Upper lobe of left lung (tissue), 6 donors: ENCODE measurements at places on chromosomes 16 and 17.

GRCh38 chr17:43039646-43040045, 14.6 kb downstream of the RND2 start:
- no peaks in the 10 kb centered on the region for H3K4me1 ChIP-seq
- H3K27ac ChIP-seq = no peak overlapping the region
- H3K27me3 ChIP-seq = no peaks in the 10 kb centered on the region
- H3K4me3 ChIP-seq = no peak overlapping the region

DNA sequence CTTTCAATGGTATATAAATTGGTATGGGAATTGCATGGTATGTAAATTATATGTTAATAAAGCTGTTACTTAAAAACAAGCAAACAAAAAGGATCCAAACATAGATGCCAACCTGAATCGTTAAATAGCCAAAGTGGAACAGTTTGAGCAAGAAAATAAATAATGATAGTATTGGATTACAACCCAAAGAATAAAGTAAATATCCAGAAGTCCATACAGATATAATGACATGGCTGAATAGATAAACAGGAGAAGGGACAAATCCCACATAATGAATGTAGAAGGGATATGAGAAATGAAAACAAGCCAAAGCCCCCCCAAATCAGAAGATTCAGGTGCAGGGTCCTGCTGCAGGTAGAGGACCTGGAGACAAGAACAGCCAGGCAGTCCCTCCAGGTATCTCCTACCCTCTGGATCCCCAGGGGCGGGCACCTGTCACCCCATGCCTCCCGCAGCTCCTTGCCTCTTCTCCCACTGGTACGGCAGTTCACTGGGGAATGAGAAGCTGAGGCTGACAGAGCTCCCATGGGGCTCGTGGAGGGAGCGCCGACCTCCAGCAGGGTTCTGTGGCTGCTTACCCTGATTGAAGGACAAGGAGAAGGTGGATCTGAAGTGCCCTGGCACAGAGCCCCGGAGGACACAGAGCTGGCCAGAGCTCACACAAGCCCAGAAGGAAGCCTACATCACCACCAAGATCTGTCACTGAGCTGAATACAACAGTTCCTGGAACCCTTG, 9.9 kb upstream of the LCAT start:
- DNase-seq = no peak
- H3K27ac ChIP-seq = no peak overlapping the region
- no peaks in the 10 kb centered on the region for H3K27me3 ChIP-seq
- no peak overlapping the region for H3K4me3 ChIP-seq
- H3K36me3 ChIP-seq = peaks cover 58% of the 10 kb centered on the region
- peaks cover 8% of the 10 kb centered on the region for H3K4me1 ChIP-seq

- H3K27me3 ChIP-seq = no peaks in the 10 kb centered on the region
- no peak for DNase-seq
- H3K36me3 ChIP-seq = no peaks in the 10 kb centered on the region
- H3K4me3 ChIP-seq = no peak overlapping the region
- no peak overlapping the region for H3K27ac ChIP-seq
These were observed 308.2 kb upstream of the IRX3 start for GRCh38 chr16:54594601-54595391.

DNA sequence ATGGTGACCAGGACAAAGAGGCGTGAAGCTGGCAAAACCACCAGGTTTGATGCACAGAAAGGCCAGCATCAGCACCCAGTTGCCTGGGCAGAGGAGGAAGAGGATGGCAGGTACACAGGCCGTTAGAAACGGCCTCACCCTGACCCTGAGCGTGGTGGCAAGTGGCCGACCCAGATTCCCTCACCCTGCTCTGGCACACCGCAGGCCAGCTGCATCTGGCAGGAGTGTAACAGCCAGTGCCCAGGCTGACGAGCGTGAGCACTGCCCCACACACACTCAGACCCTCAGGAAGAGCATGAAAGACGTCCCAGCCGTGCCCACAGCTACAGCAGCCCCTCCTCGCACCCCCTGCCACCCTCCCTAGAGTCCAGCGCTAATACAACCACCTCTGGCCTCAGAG, 82.0 kb downstream of the ANKRD11 start:
- H3K36me3 ChIP-seq = no peaks in the 10 kb centered on the region
- H3K27ac ChIP-seq = no peak overlapping the region
- DNase-seq = no peak
- H3K27me3 ChIP-seq = no peaks in the 10 kb centered on the region
- no peak overlapping the region for H3K4me3 ChIP-seq

DNA sequence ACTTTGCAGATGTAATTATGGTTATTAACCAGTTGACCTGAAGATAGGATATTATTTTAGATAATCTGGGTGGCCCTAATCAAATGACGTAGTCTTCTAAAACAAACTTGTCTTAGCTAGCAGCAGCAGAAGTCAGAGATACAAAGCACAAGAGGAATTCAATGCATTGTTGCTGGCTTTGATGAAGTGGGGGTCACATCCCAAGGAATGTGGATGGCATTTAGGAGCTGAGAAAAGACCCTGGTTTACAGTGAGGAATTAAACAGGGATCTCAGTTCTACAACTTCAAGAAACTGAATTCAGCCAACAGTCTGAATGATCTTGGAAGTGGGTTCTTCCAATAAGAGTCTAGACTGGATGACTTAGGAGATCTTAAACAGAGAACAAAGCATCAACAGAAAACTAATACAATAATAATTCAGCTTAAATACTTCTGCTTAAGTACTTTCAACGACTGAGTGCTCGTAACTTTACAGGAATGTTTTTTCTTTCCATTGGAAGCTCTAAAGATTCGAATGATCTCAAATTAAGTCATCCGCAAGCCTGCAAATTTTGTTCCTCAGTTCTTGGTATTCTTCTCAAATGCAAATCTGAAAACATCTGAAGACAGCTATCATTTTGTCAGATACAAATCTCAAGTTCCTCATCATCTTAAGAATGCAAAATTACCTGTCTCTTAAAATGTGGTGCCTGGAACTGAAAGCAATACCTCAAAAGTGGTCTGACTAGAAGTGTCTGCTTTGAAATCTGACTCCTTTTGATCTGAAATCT, 3.3 kb downstream of the C16orf46 start:
- H3K27me3 ChIP-seq = no peaks in the 10 kb centered on the region
- H3K4me3 ChIP-seq = no peak overlapping the region
- DNase-seq = no peak
- H3K36me3 ChIP-seq = no peaks in the 10 kb centered on the region
- no peak overlapping the region for H3K27ac ChIP-seq

GRCh38 chr16:2500918-2501750, 12.6 kb upstream of the ATP6V0C start:
- H3K4me1 ChIP-seq = peaks cover 58% of the 10 kb centered on the region
- no peak overlapping the region for H3K4me3 ChIP-seq
- no peaks in the 10 kb centered on the region for H3K27me3 ChIP-seq
- no peak overlapping the region for H3K27ac ChIP-seq
- no peaks in the 10 kb centered on the region for H3K36me3 ChIP-seq

- H3K27me3 ChIP-seq = no peaks in the 10 kb centered on the region
- H3K36me3 ChIP-seq = no peaks in the 10 kb centered on the region
- no peak overlapping the region for H3K27ac ChIP-seq
These were observed 198.3 kb downstream of the SPECC1 start for GRCh38 chr17:20207262-20207985.

GRCh38 chr17:57819285-57819684, 30.6 kb downstream of the MRPS23 start:
- H3K4me1 ChIP-seq = no peaks in the 10 kb centered on the region
- DNase-seq = no peak
- no peaks in the 10 kb centered on the region for H3K36me3 ChIP-seq
- H3K4me3 ChIP-seq = no peak overlapping the region
- no peak overlapping the region for H3K27ac ChIP-seq
